Left kidney (tissue), 8 donors: ENCODE measurements at places on chromosomes 2 and 18. TPM values are rescaled to one million over a fixed set of nuclear protein-coding genes. Genes with fewer than 3 reads are reported as not detected.

GRCh38 chr2:111118981-111119821 is 1.5 kb upstream of the BCL2L11 start:
- DNase-seq, result peak; percentile 15

DNA sequence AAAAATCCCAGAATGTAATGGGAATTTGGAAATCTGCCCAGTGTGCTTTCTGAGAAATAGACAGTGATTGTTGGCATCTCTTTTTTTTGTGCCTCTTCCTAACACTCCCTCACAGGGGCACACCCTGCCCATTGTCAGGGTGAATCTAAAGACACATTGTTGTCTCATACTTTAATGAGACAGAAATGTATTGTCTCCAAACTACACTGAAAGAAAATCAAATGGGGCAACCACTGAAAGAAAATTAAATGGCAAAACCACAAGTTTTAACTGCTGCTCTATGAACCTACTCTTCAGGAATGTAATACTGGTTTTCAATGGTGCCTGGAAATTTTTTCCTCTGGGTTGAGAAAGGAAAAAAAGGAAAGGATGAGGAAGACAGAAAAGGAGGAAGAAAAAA is 43.2 kb upstream of the GLS start:
- no peak for DNase-seq

DNA sequence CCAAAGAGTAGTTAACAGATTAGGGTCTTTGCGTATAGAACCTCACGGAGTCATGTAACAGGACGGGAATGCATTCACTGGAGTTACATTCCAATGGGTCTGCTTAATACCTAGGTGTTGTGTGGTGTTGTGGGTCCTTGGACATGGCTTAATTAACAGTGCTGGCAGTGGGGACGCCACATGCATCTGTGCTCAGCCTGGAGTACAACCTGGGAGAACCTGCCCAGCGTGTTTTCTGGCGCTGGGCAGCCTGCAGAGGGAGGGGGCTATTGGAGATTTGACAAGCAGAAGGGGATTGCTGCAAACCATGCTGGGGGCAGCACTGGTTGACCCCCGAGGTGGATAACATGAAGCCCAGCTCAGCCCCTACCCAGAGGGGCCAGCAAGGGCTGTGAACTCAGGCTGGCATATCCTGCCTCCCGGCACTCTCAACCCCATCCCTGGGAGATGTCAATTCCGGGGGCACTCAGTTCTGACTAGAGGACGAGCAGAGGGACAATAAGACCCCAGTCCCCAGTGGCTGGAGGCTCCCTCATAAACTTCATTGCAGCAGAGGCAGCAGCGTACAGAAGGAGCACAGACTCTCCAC is 29.3 kb upstream of the COPS8 start:
- no peak for DNase-seq

DNA sequence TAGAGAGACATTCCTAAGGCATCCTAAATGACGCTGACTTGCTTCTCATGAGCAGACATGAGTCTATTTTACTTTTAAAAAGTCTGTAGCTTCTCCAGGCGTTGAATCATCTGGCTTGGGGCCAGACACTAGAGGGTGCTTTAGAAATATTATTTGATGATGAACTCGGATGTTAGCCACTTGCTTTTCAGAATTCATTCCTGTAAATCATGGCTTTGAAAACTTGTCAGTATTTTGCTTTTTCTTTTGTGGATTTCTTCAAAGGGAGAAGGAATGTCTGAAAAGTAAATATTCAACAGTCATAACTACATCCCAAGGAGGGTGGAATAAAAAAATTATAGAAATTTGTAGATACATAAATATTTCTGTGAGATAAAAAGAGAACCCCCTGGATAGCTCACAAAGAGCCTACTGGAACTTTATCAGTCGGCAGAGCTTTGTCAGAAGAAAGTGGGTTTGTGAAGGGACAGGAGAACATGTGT is 370.8 kb downstream of the OSR1 start:
- peak; percentile 40 for DNase-seq

DNA sequence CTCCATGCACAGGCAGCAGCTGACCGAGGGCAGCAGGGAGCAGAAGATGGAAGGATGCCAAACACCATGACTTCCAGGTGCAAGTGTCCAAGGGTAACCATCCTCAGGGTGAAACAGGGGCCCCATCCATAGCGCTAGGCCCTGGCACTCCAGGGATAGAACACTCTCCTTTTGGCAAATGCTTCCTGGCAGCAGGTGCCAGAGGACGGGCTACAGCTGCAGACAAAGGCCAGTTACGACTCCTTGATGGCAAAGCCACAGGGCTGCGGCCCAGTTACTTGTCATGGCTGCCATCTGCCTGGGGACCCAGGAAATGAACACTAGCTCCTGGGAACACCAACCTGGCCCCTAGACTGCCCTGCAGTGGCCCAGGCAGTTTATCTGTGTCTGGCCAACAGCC is 178.8 kb downstream of the TMEM163 start:
- DNase-seq, result no peak

DNA sequence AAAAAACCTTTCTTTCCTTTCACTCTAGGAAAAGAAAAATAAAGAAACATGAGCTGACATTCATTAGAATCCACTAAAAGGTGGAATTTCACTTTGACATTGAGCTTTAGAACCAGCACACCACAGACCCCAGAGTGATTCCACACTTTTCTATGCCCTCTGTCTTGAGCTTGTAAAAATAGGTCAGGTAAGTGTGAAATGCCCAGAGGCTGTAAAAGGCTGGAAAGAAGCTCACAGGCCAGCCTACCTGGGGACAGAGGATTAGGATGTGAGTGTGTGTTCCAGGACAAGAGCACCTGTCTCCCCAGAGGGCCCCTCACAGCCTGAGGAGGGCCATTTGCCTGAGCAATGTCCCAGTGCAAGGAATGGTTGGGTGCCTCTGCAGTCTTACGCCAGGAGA is 56.3 kb upstream of the MYO3B start:
- no peak for DNase-seq

- no peak for DNase-seq
Measured at GRCh38 chr18:80200932-80201672, 46.2 kb downstream of the PARD6G start.

DNA sequence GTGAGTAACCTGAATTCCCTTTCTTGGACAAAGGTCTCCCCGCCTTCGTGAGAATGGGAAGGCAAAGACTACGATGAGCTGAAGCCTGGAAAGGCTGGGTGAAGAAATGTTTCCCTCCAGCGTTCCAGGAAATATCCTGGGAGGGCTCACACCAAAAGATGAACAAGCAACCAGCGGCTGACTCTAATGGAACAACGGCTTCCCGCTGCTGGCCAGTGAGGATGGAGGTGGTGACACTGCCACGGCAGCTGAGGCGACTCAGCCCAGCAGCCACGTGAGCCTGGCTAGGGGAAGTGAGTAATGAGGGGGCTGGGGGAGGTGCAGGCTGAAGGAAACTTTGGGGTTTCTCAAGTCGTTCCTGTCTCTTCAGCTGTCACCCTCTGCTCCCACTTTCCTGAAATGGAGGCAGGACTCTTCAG is 105.0 kb upstream of the SMAD7 start:
- no peak for DNase-seq

- DNase-seq, result no peak
Measured at GRCh38 chr2:227376656-227377396, 2.3 kb downstream of the TM4SF20 start.

DNA sequence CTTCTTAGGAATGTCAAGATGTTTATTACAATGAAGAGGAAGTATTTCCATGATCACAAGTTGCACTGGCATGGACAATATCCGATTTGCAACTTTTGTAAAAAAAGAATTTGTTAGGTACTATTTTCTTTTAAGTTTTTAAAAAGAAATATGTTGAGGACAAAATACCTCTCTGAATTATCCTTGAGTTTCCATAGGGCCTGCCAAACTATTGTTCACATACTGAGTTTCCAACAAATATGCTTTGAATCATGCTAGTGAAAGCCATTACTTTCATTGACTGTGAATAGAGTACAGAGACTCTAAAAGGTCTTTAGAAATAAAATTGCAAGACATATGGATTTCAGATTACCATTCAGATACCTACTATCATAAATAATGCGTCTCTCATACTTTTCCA is 566.1 kb downstream of the TMEM182 start:
- no peak for DNase-seq

DNA sequence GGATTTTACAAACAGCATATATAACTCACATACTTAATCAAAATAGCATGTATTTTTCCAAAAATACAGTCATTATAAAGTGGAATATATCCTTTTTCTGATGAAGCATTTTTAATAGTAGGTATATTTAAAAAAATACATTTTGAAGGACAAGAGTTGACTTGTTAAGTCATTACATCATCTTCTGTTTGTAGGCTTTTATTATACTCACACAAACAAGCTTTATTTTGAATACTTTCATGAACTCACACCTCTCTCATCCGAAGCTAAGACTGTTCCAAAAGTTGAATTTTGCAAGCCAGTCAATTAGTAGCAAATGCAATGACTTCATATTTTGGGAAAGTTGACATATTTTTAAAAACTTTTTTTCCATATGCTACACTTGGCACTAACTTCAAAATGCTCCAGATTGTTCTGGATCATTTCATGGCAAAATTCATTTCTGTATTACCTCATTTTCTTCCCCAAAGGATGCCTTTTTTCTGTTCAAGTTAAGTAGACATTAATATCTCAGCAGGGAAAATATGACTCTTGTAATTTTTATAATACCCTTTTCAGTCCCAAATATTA is 68.5 kb upstream of the WDR75 start:
- DNase-seq, result no peak

- no peak for DNase-seq
Measured at GRCh38 chr2:177708660-177709444, 316.3 kb downstream of the AGPS start.

GRCh38 chr2:230902180-230902899 is 22.7 kb downstream of the GPR55 start:
- no peak for DNase-seq

DNA sequence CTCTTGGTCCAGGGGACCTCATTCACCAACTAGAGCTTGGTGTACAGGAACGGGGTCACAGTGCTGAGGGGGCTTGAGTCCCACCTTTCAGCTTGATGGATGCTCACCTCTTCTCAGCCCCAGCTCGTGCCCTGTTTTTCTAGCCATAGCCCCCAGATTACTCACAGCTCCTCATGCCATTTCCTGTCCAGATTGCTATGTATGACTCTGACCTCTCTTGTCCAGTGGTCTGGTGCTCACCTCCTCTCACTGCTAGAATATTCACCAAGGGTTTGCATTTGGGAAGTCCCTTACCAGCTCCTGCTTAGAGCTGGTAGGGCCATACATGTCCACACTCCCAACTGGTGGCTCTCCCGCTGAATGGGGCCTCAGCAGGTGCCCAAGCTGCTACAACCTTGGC is 5.9 kb downstream of the LBX2 start:
- DNase-seq, result no peak

- peak; percentile 33 for DNase-seq
Measured at GRCh38 chr18:519019-519879, 18.7 kb upstream of the COLEC12 start.

DNA sequence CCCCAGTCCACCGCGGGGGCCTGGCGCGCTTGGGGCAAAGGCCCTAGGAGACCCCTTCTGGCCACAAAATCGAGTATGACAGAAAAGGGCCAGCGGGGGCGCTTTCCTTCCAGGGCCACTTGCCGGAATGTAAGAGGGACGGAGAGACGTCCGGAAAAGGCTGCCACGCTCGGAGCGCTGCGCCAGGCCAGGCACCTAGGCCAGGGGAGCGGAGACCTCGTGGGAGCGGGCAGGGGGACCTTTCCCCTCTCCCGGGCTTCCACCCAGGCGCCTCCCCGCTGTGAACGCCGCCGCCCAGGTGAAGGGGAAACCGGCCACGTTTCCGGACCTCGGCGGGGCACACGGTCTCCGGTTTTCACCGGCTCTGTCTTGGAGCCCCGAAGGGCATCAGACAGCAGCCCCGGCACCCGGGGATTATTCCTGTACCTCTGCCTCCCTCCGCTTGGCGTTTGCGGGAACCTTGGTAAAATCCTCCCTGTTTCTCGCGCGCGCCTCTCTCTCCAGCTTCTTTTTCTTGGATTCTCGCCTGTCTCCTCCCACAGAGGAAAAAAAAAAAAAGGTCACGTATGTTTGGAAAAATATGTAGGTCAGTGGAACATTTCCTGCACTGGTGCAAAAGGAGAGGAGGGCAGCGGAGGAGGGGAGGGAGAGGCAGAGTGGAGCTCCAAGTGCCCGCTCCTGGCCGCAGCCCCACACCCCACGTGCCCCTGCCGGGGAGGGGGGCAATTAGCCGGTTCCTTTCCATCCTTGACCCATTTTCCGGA is 1.2 kb upstream of the NPAS2 start:
- peak; percentile 61 for DNase-seq

GRCh38 chr2:150428641-150429040 is 58.8 kb downstream of the RND3 start:
- no peak for DNase-seq

DNA sequence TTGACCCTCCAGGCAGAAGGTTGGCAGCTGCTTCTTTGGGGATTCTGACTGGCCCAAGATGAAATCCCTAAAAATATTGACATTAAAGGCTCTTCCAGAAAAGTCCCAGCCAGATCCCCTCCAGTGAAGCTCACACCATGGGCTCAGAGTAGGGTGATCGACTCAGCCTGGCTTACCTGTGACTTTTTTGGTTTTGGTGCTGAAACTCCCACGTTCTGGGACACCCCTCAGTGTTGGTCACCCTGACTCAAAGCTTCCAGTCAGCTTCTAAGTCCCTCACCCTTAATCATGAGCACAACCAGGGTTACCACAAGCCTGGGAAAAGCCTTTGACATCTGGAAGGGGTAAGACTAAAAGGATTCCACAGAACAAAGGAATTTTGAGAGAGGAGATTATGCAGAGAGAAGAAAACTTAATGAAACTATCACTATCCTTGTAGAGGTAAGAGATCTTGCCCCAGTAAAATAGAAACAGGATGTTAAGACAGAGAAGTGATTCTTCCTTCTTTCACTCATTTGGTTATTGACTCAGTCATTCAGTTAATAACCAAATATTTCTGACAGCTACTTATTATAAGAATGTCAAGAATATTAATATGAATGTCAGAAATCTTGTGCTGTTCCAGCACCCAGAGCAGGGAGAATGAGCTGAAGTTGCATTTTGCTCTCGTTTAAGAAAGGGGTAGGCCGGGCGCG is 66.8 kb upstream of the SEC11C start:
- DNase-seq, result no peak

GRCh38 chr18:11310476-11311086 is 161.2 kb upstream of the PIEZO2 start:
- no peak for DNase-seq

DCC gene
- polyA plus RNA-seq, result 8.7 TPM

SIX3 gene
- polyA plus RNA-seq, result not detected

TNFAIP6 gene
- 1.4 TPM for polyA plus RNA-seq

DSC3 gene
- 2.5 TPM for polyA plus RNA-seq

UBE2F gene
- 42.3 TPM for polyA plus RNA-seq

ARHGEF33 gene
- polyA plus RNA-seq, result 3.4 TPM

TOGARAM2 gene
- 2.4 TPM for polyA plus RNA-seq

CIB4 gene
- 0.48 TPM for polyA plus RNA-seq

GKN2 gene
- not detected for polyA plus RNA-seq

TXNDC2 gene
- polyA plus RNA-seq, result not detected

CAPN13 gene
- polyA plus RNA-seq, result 2.5 TPM

SCN9A gene
- polyA plus RNA-seq, result 2.2 TPM
